ENCODE measurements at places on chromosomes 2 and 18.

GRCh38 chr18:31483396-31483795 is 14.6 kb upstream of the DSG2 start:
- no peak for ATAC-seq

DNA sequence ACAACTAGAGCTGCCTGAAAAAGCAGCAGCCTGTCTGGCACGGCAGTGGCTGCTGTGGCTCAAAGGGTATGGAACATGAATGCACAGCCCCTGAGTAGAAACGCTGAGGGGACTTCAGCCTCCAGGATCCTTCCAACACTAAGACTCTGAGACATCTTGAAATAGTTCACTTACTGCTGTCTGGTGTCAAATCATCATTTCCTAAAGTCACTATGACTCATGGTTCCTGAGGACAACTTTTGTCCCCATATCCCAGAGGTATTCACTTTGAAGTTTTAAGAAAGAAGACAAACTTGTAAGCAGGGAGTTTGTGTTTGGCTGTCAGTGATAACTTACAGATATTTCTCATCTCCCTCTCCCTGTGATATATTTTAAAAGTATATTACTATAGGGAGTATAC is 33.3 kb upstream of the NEB start:
- no peak for ATAC-seq

- no peak for ATAC-seq
These were observed 660.7 kb upstream of the CNTNAP5 start for GRCh38 chr2:123364243-123364896.

- ATAC-seq, result no peak
These were observed 243.5 kb downstream of the GBX2 start for GRCh38 chr2:235924675-235925063.

Data from esophagus mucosa (tissue), 1 donor.